Foreskin keratinocyte (primary cell): ENCODE measurements at places on chromosomes 7 and 10. TPM values are rescaled to one million over a fixed set of nuclear protein-coding genes. Genes with fewer than 3 reads are reported as not detected.

Gene ENO4
- total RNA-seq: 0.14 TPM in 1 of 2 replicates, not detected in the other

GRCh38 chr10:1094112-1095057, 38.2 kb downstream of the WDR37 start:
- DNase-seq: no peak

- no peak for DNase-seq
These were observed 20.4 kb upstream of the FAM171A1 start for GRCh38 chr10:15391491-15391890.

DNA sequence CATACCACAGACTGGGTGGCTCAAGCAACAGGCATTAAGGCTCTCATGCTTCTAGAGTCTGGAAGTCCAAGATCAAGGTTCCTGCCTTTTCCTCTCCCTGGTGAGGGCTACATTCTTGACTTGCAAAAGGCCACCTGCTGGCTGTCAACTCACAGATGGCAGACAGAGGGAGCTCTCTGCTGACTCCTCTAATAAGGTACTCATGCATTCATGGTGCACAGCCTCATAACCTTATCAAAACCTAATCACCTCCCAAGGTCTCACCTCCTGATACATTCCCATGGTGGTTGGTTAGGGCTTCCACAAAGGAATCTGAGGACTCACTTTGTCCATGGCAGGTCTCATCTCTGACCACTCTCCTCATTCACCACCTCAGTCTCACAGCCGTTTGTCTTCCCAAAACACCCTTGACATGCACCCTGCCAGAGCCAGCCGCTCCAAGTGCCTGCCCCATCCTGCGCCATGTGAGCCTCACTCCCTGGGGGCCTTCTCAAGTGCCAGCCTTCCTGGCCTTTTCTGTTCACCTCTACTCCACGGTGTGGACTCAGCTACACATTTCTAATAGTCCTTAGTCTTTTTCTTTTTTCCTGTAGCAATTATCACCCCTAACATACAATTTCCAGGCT, 400.3 kb upstream of the ADARB2 start:
- DNase-seq: no peak

DNA sequence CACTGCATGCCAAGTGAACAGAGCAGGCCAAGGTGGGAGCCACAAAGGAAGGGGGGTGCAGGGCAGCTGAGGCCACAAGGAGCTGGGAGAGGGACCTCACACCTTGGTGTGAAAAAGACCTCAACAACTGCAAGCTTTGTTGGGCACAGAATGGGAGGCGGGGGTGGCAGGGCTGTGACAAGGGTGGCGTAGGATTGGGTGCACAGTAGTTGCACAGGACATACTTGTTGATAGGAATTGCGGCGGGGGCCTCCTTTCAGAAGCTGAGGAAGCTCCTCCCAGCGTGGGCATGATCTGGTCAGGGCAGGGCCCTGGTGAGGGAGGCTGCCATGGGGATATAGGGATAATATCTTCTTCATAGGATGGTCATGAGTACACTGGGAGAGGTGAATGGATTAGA, 25.8 kb downstream of the POLL start:
- no peak for DNase-seq

DNA sequence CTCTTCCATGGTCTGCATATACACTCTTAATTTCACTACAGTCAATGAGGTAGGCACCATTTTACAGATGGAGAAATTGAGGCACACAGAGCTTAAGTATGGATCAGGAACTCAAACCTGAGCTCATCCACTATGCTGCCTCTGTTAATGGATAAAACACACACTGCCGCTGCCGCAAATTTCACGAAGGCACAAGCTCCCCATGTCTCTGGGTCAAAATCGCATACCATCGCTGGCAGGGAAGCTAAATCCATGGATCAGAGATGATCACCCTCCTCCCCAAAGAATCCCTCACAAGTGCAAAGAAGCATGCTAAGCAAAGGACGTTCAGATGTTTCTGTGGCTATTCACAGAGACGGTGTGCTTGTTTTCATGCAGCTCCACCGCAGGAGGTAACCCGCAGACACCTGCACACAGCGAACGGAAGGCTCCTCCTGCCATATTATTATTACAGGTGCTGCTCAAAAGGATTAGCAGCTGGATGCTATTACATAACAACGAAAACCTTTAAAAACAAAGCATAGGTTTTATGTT, 109.3 kb downstream of the UBE2H start:
- DNase-seq: no peak

- no peak for DNase-seq
These were observed 47.1 kb downstream of the NT5C2 start for GRCh38 chr10:103145860-103146466.

Gene NSMCE4A
- 46.2 and 50.5 TPM in 2 replicates for total RNA-seq
